Activated naive CD8-positive, alpha-beta T cell treated with anti-CD3 and anti-CD28 coated beads, Interleukin-2, amount 50 U/mL, for 16 hours (primary cell): ENCODE measurements at places on chromosomes 6 and 20.

GRCh38 chr20:20786428-20786827 is 74.0 kb upstream of the RALGAPA2 start:
- no peak for DNase-seq

DNA sequence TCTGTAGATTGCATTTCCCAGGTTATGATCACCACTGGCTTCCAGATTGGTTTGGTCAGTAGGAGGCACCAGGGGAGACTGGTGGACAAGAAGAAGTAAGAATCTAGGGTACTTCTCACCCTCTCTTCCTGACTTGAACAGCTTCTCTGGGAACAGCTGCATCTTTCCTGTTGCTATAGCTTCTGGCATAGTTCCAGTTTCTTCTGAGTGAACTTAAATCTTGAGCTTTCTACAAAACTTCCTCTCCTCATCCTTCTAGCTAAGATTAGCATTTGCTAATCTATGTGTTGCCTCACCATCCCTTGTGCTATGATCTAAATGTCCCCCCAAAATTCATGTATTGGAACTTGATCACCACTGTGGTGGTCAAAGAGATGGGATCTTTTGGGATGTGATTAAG is 724.6 kb downstream of the UTRN start:
- DNase-seq: no peak

DNA sequence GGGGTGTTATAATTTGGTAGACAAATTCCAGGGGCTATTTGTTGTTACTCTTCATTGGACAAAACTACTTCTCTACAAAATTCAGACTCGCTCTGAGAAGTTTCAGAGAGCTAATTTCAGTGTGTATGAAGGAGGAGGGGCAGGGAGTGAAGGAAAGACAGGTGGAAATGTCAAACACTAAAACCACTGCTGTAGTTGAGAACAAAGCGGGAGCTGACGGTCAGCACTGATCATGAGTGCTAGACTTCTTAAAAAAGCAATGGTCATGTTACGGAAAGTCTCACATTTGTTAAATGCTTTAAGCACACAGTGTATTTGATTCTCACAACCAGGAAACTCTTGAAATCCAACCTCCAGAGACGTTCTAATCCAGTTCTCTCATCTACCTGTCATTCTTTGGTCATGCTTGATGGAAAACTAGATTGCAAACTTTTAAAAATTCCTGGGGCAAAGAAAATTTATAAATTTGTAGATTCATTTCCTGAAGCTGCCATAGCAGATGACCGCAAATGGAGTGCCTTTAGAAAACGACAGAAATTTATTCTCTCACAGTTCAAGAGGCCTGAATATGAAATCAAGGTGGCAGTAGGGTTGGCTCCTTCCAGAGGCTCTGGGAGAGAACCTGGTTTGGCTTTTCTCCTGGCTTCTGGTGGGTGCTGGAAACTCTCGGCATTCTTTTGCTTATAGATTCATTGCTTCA is 100.7 kb upstream of the CARMIL1 start:
- no peak for DNase-seq

DNA sequence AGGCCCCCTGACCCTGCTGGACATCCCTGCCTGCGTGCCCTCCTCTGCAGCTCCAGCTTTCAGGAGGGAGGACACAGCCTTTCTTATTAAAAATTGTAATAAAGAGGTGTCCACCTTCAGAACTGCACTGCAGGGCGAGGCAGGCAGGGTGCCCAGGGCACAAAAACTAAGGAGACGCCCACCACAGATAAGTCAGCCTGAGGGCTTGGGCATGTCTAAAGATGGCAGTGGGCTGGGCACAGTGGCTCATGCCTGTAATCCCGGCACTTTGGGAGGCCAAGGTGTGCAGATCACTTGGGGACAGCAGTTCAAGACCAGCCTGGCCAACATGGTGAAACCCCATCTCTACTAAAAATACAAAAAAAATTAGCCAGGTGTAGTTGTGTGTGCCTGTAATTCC is 7.0 kb upstream of the C20orf144 start:
- no peak for DNase-seq

DNA sequence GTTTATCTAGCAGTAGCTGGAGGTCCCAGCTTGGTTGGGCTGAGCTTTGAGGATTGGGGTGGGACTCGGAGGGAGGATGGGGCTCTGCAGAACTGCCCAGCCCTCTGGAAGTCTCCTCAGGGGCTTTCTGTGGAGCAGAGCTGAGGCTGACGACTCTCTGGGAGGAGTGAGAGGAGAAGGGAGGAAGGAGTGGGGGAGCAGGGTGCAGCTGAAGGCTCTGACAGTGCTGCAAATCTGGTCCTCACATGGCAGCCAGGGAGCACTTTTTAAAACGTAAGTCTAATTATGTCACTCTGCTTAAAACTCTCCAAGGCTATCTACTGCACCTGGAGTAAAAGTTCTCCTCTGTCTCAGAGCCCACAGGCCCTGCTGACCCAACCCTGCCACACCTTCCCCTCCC is 32.4 kb downstream of the GRM4 start:
- DNase-seq: no peak

- no peak for DNase-seq
These were observed 131.0 kb upstream of the PHACTR1 start for GRCh38 chr6:12585497-12585958.

- no peak for DNase-seq
These were observed 32.2 kb upstream of the HEY2 start for GRCh38 chr6:125717120-125717731.

- DNase-seq: no peak
These were observed 15.5 kb upstream of the SERPINB1 start for GRCh38 chr6:2857185-2857579.

GRCh38 chr6:44494011-44494501 is 106.5 kb downstream of the CDC5L start:
- no peak for DNase-seq

- no peak for DNase-seq
These were observed 29.8 kb downstream of the USP45 start for GRCh38 chr6:99485395-99485773.

GRCh38 chr20:2659547-2659946 is 4.5 kb downstream of the IDH3B start:
- DNase-seq: no peak

DNA sequence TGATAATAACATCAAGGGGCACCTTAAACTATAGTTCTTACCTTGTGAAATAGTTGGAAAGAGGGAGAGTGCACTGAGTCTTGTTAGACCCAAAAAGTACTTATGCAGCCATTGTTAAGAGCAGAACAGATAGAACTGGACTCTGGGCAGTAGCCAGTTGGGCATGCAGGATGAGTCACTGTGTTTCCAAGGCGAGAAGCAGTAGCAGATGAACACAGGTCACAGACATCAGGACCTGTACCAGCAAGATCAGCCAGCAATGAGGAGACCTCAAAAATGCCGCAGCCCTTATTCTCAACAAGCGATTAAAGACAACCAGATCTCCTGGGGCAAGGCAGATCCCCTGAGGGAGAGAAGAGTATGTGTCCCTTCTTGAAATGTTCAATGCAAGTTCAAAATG is 79.0 kb downstream of the SAMD3 start:
- no peak for DNase-seq

DNA sequence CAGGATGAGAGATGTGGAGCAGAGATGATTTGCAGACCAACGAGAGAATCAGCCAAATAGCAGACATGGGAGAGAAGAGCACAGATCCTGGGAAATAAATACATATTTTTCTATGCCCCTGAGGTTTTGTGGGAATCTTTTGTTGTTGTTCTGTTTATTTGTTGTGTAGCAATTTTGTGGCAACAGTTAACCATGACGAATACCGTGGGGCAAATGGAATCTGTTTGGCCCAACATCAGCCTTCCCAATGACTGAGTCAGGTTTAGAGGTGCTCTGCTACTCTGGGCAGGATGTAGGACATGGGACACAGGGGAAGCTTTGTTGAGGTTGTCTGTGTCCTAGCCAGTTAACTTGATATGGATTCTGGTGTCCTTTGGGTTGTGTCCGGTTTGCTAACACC is 7.9 kb upstream of the SLC2A10 start:
- DNase-seq: no peak

- no peak for DNase-seq
These were observed 31.8 kb downstream of the MYB start for GRCh38 chr6:135212935-135213334.

DNA sequence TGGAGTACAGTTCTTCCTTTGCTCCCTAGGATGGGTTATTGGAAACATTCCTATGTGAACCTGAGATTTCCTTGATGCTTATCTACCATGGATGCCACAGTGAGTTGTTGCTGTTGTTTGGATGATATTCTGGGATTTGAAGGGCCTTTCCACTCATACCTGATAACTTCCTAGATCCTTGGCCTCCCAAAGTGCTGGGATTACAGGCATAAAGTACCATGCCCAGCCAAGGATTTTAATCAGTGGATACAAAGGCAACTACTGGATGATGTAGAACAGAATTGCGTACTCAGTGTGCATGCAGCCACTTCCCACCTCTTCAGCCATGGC is 20.0 kb downstream of the PPP1R16B start:
- DNase-seq: no peak

DNA sequence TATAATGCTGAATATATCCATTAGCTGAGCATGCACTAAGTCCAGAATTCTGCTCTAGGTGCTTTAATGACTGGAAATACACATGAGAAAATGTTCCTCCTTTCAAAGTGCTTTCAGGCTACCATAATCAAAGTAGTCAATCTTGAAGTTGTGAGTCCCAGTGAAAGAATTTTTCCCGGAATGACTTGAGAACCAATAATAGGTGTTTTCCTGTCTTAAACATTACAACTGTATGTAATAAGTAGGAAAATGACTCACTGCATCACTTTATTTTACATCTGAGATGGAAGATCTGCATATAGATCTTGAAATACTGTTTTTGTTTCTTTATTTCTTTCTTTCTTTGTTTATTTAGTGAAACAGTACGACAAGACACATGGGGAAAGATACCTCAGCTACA is 437.4 kb upstream of the JAG1 start:
- DNase-seq: no peak

- no peak for DNase-seq
These were observed 330.8 kb downstream of the PRL start for GRCh38 chr6:21965953-21966539.

DNA sequence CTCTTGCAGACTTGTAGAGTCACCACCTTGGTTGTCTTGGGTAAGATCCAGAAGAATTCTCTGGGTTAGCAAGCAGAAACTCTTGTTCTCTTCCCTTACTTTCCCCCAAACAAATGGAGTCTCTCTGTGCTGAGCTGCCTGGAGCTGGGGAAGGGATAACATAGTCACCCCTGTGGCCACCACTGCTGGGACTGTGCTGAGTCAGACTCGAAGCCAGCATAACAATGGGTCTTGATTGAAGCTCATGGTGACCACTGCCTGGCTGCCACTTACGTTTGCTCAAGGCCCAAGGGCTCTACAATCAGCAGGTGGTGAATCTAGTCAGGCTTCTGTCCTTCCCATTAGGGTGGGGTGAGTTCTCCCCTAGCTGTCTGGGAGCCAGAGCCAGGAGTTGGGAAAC is 15.4 kb upstream of the ERVFRD-1 start:
- no peak for DNase-seq

DNA sequence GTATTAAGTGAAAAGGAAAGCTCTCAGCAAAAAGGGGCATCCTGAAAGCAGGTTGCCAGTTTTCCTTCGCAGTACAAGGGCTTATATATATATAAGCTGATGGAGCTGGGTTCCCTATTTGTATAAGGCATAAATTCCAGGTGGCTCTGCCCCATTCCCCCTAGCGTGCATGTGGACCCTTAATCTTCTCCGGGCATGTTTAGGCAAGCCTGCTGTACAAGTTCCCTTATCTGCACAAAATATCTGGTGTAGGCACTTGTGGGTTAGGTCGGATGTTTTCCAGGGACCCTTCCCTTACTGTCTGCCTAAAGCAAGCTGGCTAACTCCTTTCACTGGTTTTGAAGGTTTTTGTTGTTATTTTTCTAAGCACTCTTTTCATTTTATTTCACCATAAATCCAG is 140.7 kb downstream of the FUT9 start:
- DNase-seq: no peak

- no peak for DNase-seq
These were observed 127.2 kb upstream of the SUPT3H start for GRCh38 chr6:45504947-45505346.

GRCh38 chr6:90382760-90383159 is 86.1 kb upstream of the BACH2 start:
- DNase-seq: no peak

DNA sequence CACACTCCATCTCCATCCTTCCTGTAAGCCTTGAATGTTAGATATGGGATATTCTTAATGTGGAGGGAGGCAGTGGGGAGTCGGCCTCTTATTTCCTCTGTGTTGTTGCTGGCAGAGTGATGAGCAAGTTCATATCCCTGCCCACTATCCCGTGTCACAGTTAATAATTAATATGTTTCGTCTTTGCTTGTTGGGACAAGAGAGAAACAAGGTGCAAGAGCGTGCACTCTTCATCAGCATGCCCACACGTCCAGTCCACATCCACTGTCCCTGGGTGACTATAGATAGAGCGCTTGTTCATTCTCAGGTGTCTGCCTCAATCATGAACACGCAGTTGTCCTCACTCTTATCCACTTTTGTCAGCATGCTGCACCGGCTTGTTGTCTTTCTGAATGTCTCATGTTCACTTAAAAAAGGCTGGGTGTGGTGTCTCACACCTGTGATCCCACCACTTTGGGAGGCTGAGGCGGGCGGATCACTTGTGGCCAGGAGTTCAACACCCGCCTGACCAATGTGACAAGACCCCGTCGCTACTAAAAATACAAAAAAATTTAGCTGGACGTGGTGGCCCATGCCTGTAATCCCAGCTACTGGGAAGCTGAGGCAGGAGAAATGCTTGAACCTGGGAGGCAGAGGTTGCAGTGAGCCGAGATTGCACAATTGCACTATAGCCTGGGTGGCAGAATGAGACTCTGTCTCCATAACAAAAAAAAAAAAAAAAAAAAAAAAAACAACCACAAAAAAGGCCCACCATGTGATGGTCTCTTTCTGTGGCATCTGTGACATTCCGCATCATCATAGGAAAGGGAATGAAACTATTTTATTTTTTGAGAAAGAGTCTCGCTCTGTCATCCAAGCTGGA is 34.2 kb downstream of the PPP1R3G start:
- DNase-seq: no peak

- DNase-seq: no peak
These were observed 91.0 kb upstream of the RIPOR2 start for GRCh38 chr6:25026723-25027122.

- DNase-seq: no peak
These were observed 4.3 kb downstream of the CCDC167 start for GRCh38 chr6:37495244-37495934.

GRCh38 chr6:36692220-36692619 is 5.4 kb upstream of the RAB44 start:
- DNase-seq: no peak
